NB4 (cell line): ENCODE measurements at places on chromosomes 1 and 21.

DNA sequence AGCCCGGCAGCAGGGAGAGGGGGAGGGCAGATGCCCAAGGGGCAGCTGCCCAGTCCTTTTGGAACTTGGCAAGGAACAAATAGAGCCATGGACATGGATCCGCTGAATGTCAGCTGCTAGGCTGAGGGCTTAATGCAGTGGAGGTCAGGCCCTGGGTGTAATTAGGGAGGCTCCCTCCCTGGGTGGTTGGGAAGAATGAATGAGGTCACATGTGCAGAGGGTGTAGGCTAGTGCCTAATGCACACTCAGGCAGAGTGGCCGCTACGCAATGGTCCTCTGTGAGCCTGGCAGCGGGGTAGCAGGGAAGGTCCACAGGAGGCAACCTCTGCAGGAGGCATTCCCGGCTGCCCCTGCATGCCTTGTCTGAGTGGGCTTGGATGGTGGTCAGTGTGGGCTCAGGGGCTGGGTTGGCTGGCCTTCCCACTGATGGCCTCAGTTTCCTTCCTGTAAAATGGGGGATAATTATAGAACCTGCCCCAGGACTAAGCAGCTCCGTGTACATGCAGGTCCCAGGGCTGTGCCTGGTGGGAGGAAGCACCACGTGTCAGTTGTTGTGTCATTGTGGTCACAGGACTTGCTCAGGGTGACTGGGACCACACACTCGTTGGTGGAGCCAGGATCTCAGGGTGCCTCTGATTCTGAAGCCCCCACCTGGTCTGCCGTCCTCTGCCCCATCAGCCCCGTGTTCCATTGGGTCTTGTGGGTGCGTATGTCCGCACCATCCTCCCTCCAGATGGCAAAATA, 81.6 kb upstream of the ACTL8 start:
- DNase-seq: peak; percentile 22

DNA sequence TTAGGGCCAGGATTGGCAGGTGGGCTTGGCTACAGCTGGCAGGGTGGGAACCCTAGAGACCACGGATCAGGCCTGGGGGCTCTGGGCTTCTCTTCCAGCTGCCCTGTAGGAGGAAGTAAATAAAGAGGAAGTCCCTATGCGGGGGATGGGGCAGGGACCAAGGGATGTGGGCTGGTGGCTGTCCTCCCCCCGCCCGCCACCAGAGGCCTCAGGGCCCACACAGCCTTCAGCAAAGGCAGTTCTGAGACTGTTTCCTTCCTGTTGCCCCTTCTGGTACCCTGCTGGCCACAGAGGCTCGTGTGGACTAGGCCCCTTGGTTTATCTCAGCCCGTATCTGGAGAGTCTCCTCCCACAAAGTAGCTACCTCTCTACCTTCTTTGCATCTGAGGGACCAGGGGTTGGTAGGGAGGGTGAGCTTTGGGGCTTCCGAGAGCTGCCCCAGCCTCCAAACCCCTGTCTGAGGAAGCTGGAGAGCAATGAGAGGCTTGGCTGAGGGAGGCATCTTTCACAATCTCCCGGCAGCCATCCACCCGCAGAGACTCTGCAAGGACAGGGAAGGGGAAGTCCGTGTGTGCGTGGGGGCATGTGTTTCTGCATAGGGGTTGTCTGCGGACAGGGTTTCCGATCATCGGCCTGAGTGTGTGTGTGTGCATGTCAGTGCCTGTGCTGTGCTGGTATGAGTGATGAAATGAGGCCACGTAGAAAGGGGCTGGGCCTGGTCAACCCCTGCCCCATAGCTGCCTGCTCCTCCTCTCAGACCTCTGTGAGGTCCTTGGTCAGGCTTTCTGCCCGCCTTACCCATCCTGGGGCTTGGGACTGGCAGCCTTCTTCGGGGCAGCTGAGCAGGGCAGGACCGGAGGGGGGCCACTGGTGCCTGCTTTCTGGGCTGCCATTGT, 12.5 kb downstream of the RPS6KA1 start:
- peak; percentile 99 for DNase-seq

- no peak for DNase-seq
Measured at GRCh38 chr1:20052386-20052785, 17.6 kb upstream of the PLA2G5 start.

DNA sequence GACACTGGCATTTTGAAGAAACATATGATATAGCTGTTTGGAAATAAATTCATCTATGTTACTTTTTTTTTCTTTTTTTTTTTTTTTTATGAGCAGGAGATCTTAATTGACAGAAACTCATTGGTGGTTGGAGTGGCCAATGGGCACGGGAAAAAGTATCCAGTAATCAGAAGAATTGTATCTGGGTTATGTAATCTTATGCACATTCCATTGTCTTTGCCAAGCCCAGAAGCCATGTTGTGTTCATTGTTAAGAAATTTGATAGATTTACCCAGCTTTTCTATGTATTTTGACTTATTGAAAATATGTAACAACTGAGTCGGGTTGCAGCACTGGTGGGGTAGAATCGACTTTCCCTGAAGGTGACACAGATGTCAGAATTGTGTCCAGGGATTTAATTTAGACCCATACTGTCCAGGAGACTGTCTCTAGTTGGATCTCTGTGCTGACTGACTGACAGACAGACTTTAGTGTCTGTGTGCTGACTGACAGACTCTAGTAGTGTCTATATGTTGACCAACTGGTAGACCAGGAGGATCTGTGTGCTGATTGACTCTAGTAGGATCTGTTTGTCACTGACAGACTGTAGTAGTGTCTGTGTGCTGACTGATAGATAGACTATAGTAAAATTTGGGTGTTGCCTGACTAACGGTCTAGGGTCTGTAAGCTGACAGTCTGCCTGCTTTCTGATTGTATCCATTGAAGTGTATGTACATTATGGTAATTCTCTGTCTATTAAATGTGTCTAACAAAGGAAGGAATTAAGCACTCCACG, 12.3 kb upstream of the C4BPB start:
- DNase-seq: no peak

GRCh38 chr21:17925000-17925610, 105.9 kb upstream of the C21orf91 start:
- DNase-seq: peak; percentile 61

GRCh38 chr1:5933676-5934057, 58.6 kb downstream of the NPHP4 start:
- no peak for DNase-seq

DNA sequence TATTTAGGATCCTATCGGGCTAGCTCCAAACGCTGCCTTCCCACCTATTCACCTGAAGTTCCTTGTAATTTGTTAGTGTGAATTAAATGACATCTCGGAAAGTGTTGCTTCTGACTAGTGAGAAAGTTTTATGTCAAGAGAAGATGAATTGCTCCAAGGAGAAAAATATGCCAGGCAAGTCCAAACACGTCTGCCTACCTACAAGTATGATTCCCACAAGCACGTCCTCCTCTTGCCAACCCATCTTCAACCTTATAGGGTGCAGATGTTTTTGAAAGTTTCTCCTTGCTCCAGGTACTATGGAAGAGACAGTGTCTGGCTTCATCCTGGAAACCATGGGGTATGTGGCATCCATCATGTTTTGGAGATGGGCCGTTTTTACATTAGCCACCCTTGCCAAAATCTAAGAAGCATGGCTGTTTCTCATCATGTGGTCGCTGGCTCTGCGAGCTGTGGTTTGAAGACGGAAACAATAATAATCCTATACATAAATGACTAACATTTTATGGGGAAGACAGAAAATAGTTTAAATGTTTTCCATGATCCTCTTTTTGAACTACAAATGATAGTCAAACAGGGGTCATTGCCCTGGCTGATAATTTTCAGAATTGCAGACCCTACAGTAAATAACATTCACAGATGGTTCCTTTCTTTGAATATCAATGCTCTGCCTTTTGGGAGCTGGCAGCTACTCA, 505.8 kb downstream of the SMYD3 start:
- DNase-seq: no peak

DNA sequence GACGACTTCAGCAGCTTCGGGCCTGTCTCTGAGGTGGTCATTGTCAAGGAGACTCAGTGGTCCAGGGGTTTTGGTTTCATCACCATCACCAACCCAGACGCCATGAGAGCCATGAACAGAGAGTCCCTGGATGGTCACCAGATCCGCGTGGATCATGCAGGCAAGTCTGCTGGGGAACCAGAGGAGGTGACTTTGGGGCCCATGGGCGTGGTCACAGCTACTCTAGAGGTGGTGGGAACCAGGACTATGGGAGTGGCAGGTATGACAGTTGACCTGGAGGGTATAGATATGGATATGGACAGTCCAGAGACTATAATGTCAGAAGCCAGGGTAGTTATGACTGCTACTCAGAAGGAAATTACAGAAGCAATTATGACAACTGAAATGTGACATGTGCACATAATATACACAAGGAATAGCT, 19.3 kb upstream of the METTL13 start:
- no peak for DNase-seq

- peak; percentile 14 for DNase-seq
Measured at GRCh38 chr1:24047110-24047477, 64.8 kb downstream of the MYOM3 start.

- DNase-seq: no peak
Measured at GRCh38 chr1:203311368-203312301, 6.3 kb downstream of the BTG2 start.

- DNase-seq: no peak
Measured at GRCh38 chr1:1612104-1612400, 3.2 kb upstream of the MIB2 start.

- no peak for DNase-seq
Measured at GRCh38 chr1:199336745-199337640, 690.5 kb upstream of the NR5A2 start.

- DNase-seq: no peak
Measured at GRCh38 chr21:44021064-44021463, 9.0 kb downstream of the TRAPPC10 start.

DNA sequence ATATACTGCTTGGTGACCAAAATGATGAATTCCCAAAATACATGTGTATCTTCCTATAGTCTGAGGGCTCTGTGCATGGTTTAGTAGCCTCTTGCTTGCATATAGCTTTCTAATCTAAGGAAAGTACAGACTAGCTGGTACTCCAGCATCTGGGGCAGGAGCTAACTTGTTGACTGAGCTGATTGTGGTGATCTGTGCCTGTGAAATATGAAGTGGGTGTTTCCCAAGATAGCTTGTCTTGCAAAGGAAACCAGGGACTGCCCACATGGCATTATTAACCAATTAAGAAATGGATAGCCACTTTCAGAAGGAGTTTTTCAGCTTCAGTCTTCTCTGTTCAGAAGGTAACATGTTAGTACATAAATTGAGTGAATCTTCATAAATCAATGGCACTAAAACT, 219.8 kb downstream of the NEGR1 start:
- no peak for DNase-seq

GRCh38 chr1:161915051-161915503, 108.6 kb downstream of the OLFML2B start:
- no peak for DNase-seq

- DNase-seq: no peak
Measured at GRCh38 chr21:36509973-36510664, 30.2 kb upstream of the CLDN14 start.

GRCh38 chr1:230211436-230212145, 144.6 kb downstream of the GALNT2 start:
- DNase-seq: no peak

GRCh38 chr21:44463724-44464123, 8.4 kb downstream of the LRRC3 start:
- DNase-seq: no peak

GRCh38 chr1:227707846-227708245, 27.3 kb downstream of the JMJD4 start:
- DNase-seq: no peak

- no peak for DNase-seq
Measured at GRCh38 chr1:27237112-27237511, 2.7 kb downstream of the WDTC1 start.

DNA sequence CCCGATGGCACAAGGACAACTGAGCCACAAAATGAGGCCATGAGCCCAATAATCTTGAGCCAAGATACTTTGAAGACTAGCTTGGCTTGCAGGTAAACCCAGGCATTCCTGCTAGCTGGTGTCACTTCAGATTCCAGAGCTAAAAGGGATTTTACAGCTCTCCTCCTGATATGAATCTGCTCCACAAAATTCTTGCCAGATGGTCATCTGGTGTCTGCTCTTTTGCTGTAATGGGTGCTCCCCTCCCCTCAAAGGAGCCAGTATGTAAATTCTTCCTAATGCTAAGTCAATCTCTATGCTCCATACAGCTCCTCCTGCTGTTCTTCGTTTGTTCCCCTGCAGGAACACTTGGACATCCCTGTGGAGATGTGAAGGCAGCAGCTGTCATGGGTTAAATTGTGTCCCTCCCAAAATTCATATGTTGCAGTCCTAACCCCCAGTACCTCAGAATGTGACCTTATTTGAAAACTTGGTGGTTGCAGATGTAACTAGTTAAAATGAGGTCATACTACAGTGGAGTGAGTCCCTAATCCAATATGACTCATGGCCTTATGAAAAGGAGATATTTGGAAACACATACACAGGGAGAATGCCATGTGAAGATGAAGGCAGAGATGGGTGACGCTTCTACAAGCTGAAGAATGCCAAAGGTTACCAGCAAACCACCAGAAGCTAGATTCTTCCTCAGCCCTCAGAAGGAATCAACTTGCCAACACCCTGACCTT, 180.6 kb upstream of the PALMD start:
- no peak for DNase-seq

- no peak for DNase-seq
Measured at GRCh38 chr1:168422203-168422847, 121.5 kb downstream of the XCL2 start.

- DNase-seq: no peak
Measured at GRCh38 chr1:95572962-95573361, 339.0 kb downstream of the RWDD3 start.

- no peak for DNase-seq
Measured at GRCh38 chr1:24425441-24425840, 9.8 kb downstream of the NIPAL3 start.

GRCh38 chr1:89843273-89844130, 22.7 kb downstream of the LRRC8D start:
- peak; percentile 89 for DNase-seq

DNA sequence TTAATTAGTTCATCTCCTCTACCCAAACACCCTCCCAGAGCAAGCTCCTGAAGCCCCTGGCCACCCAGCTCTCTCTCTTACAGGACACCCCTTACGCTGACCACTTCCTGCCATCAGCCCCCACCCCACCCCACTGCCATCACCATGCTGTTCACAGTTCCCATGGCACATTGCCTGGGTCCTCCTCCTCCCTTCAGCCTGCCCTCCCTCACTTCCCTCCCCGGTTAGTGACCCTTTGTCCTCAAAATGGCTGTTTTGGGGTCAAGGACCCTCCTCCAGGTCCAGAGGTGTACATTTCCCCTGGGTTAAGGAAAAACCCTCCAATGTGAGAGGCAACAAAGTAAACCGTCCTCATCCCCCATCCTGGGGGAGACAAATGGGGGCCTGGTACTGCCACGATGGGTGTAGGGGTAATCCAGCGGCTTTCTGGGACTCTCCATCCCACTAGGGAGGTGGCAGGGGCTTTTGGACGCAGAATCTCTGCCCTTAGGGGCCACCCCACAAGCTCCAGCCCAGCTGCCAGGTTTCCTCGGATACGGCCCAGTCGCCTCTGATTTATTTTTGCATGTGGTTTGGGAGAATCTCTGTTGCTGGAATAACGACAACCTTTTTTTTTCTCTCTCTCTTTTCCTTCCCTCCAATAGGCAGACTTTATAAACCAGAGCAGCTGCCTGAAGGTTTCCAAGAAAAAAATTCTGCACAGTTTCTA, 8.5 kb downstream of the CAMK2N1 start:
- DNase-seq: no peak

GRCh38 chr1:78226784-78227183, 181.0 kb downstream of the GIPC2 start:
- DNase-seq: no peak
